Stimulated activated CD8-positive, alpha-beta memory T cell treated with anti-CD3 and anti-CD28 coated beads, Interleukin-7, amount 100 ng/mL, for 24 hours (primary cell): ENCODE measurements at places on chromosomes 6 and 20.

- DNase-seq, result no peak
These were observed 376.5 kb upstream of the MAN1A1 start for GRCh38 chr6:119726086-119726485.

- DNase-seq, result no peak
These were observed 96.4 kb upstream of the RNF24 start for GRCh38 chr20:4111440-4112411.

DNA sequence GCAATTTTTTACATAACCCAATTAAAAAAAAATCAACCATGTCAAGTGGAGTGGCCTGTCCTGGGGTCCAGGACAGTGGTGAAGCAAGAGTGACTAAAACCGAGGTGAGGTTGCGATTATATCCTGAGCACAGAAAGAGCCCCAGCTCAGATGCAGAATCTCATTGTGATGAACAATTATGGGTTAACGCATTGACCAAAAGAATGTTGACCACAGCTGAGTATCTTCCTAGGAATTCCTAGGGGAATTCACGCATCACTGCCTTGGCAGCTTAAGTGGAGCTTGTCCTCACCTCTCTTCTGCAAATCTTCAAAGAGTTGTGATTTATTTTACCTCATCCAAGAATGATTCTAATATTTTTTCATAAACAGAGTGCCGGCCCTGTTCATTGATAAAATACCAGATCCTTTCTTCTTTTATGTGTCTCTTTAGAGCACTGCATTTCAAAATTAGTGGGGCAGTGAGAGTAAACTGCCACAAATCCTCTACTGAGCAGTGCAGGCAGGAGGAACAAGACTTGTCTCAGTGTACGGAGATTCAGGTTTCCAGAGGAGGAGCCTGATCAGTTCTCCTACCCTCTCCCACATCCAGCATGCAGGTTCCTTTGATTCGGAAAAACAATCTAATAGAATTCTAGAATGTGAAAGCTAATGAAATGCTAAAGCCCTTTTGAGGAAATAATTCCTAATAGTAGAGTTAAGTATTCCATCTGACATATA lies 60.1 kb upstream of the ZNF184 start:
- DNase-seq, result no peak

GRCh38 chr6:32190911-32191677 lies 1.1 kb upstream of the PBX2 start:
- DNase-seq, result no peak

DNA sequence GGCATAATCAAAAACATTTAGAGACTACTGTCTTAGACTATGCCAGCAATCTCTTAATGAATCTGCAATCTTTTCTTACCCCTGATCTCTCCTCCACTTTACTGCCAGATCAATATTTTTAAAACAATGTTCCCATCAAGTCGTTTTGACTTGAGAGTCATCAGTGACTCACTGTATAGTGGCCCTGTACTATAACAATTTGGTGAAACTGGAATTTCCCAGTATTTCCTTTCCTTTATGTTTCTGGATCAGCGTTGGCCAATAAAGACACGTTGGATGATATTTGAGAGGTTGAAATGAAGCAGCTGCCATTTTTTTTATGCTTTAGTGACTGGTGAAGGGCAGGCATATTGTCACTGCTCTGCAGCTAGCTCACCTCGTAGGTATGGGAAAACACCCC lies 10.1 kb upstream of the SMIM13 start:
- no peak for DNase-seq

DNA sequence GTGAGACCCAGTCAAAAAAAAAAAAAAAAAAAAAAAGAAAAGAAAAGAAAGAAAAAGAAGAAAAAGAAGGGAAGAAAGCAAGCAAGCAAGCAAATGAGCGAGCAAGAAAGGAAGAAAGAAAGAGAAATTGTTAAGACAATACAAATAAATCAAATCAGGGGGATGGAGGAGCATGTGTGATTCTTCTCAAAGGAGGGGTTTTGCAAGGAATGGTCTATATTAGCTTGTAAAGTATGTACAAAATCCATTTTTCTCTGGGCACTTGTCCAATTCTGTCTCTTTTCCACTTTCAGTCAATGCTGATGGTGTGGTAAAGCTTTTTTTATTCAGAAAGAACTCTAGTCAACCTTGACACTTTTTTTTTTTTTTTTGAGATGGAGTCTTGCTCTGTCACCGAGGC lies 133.7 kb upstream of the TNFAIP3 start:
- DNase-seq, result no peak

- DNase-seq, result peak; percentile 35
These were observed 150.5 kb upstream of the PRSS16 start for GRCh38 chr6:27096834-27097511.

DNA sequence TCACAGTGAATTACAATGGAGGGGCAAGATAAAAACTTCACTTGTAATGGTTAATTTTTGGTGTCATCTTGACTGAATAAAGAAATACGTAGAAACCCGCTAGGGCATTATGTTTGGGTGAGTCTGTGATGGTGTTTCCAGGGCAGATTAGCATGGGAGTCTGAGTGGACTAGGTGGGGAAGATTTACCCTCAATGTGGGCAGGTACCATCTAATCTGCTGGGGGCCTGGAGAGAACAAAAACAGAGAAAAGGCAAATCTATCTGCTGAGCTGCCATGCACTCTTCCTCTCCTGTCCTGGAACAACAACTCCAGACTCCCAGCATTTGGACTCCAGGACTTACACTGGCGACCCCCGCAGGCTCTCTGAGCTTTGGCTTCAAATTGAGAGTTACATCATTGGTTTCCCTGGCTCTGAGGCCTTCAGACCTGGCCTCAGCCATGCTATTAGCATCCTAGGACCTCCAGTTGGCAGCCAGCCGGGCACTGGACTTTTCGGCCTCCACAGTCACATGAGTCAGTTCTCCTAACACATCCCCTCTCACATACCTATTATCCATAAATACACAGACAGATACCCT lies 19.7 kb downstream of the NINL start:
- DNase-seq, result no peak

GRCh38 chr6:108946695-108947094 lies 98.5 kb downstream of the ARMC2 start:
- no peak for DNase-seq

DNA sequence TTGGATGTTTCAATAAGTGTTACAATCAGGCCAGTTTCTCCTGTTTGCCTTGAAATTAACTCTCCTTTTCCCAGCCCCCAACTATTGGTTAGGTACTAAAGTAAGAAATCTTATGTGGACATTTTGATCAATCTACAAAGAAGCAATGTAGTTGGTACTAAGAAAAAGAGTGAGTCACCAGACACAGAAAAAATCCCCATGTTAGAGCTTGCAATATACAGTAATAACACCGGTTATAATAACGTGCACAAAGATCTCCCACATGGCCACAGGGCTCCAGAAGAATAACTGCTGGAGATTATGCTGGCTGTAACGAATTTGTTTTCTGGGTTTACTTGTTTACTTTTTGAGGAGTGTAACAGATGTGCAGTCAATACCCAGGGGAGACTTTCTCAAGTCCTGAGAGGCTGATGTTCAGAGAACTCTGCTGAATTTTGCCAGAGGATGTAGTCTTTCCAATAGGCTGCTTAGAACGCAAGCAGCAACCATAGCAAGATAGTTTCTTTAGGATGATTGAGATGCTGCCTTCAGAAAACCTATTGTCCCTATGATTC lies 166.2 kb upstream of the SPACA1 start:
- DNase-seq, result no peak

- DNase-seq, result no peak
These were observed 20.1 kb downstream of the DCBLD1 start for GRCh38 chr6:117502580-117502979.

DNA sequence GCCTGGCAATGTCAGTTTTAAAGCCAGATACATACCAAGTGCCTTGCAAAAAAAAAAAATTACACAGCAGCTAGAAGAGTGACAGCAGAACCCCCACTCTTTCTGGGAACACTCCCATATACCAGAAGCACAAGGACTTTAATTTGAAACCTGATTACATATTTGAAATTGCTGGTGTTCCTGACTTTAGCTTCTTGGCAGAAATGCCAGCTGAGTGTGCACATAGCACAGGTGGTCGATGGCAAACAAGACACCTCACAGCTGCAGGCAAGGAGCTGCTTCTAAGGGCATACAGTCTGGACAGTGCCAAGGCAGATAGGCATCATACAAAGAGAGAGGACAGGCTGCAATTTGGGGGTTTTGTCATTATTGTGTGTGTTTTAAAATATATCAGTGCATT lies 150.7 kb upstream of the SGK1 start:
- DNase-seq, result no peak

DNA sequence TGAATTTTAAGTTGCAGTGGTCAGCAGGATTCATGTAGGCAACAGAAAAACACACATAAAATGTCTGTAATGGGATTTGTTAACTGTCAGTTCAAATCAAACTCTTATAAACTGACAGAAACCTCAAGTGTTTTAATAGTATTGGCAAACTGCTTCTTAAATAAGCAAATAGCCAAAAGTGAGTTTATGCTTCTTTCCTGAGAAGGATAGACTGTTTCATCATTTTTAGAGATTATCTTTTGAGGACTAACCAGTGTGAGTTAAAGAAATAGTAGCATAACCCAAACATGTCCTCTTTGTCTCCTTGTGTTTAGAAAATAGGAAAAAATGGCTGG lies 68.0 kb downstream of the AIG1 start:
- DNase-seq, result no peak

DNA sequence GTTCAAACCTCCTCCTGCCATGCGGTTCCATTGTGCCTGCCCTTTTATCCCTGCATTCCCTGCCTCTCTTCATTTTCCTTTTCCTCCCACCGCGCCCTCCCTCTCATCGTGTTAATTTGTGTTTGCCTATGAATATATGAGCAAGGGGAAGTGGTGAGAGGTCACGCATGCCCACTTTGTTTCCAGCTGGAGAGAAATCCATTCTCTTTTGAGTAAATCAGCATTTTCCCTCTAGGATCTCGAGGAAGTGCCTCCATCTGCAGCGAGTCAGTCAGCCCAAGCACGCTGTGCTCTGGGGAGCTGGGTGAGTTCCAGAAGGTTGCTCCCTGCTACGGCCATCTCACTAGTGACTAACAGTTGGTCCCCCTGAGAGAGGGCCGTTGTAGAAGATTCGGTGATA lies 42.9 kb downstream of the CDH26 start:
- no peak for DNase-seq

- DNase-seq, result no peak
These were observed 889.1 kb upstream of the MAP3K7 start for GRCh38 chr6:91476000-91476399.

GRCh38 chr6:143478479-143479062 lies 28.0 kb downstream of the PEX3 start:
- DNase-seq, result no peak

DNA sequence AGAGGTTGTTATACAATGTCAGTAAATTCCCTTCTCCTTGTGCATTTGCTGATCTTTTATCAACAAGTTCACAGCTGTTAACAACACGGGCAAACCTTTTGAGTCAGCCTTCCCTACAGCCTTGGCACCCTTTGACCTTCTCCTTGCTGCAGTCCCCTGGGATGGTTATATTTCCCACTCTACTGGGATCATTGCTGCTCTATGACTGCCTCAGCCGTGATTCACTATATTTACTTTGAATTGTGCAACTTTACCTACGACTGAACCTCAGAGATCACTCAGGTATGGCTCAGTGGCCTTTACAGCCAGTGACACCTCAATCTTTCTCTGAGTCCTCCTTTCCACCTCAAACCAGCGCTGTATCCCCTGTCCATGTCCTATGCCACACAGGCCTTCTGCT lies 1293.3 kb downstream of the EPHA7 start:
- no peak for DNase-seq

DNA sequence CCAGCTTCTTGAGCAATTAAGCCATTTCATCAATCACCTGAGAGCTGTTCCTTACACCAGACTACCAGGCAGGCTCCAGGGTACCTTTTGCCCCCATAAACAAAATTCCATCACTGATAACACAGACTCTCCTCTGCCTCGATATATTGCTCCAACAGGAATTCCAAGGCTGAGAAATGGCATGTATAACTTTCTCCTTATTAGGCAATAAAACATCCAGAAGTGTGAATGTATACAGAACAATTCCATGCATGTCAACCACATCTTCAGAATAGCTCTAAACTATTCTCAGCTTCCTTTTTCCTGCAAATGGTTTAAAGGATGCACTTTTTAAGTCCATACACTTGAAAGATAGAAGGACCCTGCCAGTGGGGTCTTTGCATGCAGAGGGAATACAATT lies 73.8 kb downstream of the EDN3 start:
- no peak for DNase-seq

GRCh38 chr6:18388942-18389341 lies 1.8 kb downstream of the RNF144B start:
- no peak for DNase-seq

DNA sequence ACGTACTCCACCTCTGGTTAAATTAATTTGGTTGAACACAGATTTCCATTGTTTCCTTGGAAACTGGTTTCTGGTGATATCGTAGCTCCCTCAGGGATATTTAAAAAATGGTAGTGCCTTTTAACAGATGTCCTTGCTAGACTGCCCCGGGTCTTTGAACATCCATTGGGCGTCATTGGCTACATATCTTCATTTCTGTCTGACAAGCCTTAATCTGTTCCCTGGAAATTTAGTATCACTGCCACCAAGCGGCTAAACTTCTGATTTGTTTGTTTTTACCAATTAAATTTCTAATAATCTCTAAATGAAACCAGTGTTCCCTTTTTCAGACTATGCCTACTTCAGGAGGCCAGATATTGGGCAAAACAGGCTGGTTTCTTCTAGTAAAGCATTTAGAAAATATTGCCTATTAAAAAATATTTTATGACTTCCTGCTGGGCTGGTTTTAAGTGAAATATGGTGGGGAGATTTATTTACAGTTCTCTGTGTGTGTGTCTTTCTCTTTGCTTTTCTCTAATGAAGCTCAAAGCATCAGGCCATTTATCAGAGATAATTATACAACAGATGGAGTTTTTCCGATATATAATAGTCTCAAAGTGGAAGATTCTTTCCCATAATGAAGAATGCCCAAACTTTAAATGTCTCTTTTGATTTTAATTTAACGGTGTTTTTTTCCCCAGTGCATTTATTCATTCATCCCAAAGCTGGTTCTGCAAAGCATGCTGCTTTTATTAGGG lies 249.5 kb downstream of the ZFAND3 start:
- no peak for DNase-seq

DNA sequence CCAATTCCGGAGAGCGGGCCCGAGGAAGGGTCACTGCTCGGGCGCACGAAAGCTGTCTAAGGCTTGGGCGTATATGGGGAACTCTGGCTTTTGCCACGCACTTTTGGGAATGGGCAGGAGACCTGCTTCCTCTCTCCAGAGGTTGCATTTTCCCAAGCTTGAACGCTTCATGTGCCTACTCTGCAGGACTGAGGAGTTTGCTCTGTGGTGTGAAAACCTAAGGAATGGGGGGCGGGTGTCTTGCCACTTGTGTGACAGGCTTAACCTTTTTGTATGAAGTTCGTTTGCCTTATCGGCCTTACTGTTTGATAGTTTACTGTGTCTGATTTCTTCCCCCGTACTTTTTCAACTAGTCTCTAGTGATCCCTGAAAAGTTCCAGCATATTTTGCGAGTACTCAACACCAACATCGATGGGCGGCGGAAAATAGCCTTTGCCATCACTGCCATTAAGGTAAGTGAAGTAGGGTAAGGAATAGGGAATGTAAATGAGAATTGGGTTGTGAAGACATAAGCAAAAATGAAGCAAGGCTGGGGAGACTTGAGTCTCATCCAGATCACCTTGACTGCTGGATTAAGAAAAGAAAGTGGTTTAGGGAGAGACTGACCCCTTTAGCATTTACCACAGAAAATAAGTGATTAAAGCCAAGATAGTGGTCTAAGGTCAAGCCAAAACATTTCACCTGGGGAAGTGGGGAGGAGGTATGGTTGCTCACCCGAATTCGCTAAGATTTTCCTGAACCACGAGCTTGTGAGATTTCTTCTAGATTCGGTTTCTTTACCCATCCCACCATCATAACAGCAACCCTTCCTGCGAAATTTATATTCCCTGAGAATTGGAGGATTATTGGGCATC lies 627 bp downstream of the RPS18 start:
- no peak for DNase-seq

- DNase-seq, result no peak
These were observed 6.4 kb upstream of the FAM209A start for GRCh38 chr20:56518126-56518525.
